ENCODE measurements at places on chromosomes 4 and X. TPM values are rescaled to one million over a fixed set of nuclear protein-coding genes. Genes with fewer than 3 reads are reported as not detected.

DNA sequence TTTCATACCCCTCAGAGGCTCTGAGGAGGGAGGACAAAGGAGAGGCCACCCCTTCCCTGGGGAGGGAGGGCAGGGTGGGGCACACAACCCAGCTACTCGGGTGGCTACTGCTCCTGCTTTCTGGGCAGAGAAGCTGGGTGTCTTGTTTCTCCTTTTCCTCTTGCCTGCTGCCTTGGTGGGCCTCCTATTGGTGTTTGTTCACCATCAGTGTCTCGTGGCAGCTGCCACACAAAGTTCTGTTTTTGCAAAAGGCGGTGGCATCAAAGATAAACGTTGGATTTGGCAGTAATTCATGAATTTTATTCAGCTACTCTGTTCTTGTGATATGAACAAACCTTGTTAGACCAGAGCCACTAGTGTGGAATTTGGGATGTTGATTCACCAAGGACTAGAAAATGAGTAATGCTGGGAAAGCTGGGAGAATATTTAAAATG lies 153.0 kb upstream of the SCML1 start:
- no peak for DNase-seq

- DNase-seq, result no peak
Observed at GRCh38 chr4:46506876-46507275, 116.9 kb upstream of the GABRA2 start.

Gene CSAG3
- 1.3 TPM for total RNA-seq

DNA sequence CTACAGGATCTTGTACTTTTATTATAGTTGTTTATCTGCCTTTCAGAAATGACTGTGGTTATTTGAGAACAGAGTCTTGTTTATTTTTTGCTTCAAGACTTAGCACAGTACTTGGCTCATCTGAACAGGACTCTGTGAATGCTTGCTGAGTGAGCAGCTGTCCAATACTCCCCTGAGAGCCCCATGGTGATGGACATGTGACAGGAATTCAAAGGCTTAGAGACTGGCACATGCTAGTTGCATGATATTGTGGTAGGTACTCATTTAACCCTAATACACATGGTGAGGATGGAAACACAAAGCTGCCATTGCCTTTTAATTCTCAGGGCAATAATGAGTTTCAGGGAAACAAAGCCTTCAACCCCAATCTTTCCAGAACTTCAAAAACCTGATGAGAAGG lies 97.3 kb downstream of the GEMIN8 start:
- DNase-seq, result no peak
